Breast epithelium (tissue), 4 donors: ENCODE measurements at places on chromosomes 5 and 9.

DNA sequence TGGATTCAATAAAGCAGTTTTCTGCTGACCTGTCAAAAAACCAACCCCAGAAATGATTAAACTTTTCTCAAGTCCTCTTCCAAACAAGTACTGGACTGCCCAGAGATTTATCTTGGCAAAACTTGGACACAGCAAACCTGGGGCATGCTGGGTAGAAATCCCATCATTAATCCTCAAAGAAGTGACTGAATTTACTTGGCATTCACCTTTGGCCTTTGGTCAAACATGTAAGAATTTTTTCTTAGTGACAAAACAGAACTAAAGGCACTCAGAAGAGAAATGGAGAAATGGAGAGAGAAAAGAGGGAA is 248.6 kb upstream of the NREP start:
- no peaks in the 10 kb centered on the region for H3K4me1 ChIP-seq
- H3K27me3 ChIP-seq, result no peaks in the 10 kb centered on the region
- no peak overlapping the region for H3K4me3 ChIP-seq
- H3K36me3 ChIP-seq, result no peaks in the 10 kb centered on the region
- DNase-seq, result no peak
- H3K27ac ChIP-seq, result no peak overlapping the region

DNA sequence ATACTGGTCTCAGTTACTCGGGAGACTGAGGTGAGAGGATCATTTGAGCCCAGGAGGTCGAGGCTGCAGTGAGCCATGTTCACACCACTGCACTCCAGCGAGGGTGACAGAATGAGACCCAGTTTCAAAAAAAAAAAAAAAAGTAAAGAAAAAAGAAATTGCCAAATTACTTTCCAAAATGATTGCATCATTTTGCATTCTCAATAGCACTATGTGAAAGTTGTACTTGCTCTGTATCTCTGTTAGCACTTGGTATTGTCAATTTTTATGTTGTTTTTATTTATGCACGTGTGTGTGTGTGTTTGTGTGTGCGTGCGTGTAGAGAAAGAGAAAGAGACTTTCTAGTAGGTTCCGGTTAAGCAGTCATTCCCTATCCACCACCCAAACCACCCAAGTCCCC is 328.4 kb downstream of the RAB3C start:
- H3K4me3 ChIP-seq, result no peak overlapping the region
- H3K27ac ChIP-seq, result no peak overlapping the region
- H3K27me3 ChIP-seq, result no peaks in the 10 kb centered on the region

DNA sequence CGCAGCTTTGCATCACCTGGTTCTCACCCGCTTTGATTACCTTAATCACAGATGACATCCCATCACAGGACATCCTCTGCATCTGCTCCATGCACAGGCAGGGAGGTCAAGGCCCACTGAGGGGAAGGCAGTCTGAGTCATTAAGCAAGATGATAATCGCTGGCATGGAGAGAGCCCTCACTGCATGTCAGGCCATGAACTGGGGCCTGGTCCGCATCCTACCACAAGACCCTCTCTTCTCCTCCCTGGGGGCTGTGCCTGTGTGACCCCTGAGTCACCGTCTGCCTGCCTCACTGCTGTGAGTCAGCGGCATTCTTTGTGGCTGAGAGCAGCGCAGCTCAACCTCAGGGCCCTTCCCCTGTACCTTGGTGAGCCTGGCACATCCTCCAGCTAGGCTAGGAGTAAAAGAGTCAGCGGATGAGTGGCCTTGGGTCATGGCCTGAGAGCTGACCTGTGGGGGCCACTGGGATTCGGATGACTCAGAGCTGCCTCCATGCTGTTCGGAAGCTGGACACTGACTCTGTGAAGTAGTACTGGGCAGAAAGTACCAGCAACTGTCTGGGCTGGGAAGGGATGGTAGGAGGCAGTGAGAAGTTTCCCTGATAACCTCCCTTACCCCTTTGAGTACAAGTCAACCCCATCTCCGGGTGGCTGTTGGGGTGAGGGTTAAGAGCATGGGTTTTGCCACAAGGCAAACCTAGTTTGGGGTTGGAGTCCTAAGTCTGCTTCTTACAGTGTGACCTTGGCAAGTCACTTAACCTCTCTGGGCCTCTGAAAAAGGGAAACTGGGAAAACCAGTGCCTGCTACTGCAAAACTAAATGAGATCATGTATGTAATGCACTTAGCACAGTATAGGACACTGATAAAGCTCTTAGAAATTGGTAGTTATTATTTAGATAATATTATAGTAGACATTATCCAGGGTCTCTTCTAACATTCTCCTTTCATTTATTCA is 14.6 kb upstream of the ARSI start:
- H3K27me3 ChIP-seq, result no peaks in the 10 kb centered on the region
- H3K27ac ChIP-seq, result no peak overlapping the region
- no peak for DNase-seq
- H3K36me3 ChIP-seq, result no peaks in the 10 kb centered on the region

DNA sequence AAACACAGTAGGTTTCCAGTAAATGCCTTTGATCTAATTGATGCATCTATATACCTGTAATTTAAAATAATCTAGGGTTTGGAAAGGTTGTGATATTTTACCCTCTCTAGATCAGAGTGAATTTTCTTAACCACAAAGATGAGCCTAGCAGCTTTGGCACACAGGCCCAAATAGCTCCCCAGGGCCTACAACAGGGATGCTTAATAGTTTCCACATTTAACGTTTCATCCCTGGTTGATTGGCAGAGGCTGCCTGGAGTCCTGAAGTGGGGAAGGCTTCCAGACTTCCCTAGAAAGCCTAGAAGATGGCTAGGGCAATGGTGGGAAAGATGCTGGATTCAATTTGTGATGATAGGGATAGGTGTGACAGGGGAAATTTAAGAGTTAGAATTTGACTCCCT is 206.6 kb downstream of the NSG2 start:
- no peak overlapping the region for H3K4me3 ChIP-seq
- no peak overlapping the region for H3K27ac ChIP-seq
- H3K27me3 ChIP-seq, result no peaks in the 10 kb centered on the region
- H3K36me3 ChIP-seq, result no peaks in the 10 kb centered on the region
- no peak for DNase-seq

GRCh38 chr9:99169982-99170761 is 51.6 kb downstream of the ALG2 start:
- no peak overlapping the region for H3K4me3 ChIP-seq
- H3K27ac ChIP-seq, result no peak overlapping the region
- no peak for DNase-seq
- H3K27me3 ChIP-seq, result no peaks in the 10 kb centered on the region
- H3K36me3 ChIP-seq, result no peaks in the 10 kb centered on the region

GRCh38 chr5:56492812-56493211 is 259.7 kb upstream of the ANKRD55 start:
- no peak overlapping the region for H3K4me3 ChIP-seq
- H3K36me3 ChIP-seq, result no peaks in the 10 kb centered on the region
- DNase-seq, result no peak
